GM04503 (cell line): ENCODE measurements at places on chromosomes 6 and 20.

- DNase-seq, result no peak
These were observed 8.5 kb downstream of the TRIM15 start for GRCh38 chr6:30171677-30172471.

- no peak for DNase-seq
These were observed 83.1 kb downstream of the FKBP5 start for GRCh38 chr6:35605600-35605999.

DNA sequence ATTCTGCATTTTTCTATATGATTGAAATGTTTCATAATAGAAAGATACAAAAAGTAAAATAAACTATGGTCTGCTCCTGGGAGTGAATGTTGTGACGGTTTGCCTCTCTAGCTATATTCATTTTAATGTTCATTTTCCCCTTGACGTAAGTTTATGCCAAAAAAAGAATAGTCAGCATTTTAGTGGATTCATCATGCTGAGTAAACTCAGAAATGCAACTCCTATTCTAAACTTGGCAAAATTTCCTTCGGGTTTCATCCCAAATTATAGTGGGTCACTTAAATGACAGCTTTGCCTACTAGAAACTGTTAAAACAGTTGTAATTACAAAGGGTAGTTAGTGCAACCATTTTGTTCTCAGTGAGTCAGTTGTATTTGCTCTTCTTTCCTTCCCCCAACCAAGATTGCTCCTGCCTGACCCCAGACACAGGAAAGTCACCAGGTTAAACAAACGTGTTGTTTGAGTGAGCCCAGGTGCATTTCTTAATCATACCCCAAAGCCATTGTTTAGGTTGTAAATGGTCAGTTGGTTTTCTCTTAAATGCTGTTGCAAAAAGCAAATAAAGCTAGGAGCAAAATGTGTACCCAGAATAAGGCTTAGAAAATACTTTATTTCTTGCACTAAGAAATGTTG is 482.3 kb upstream of the SOX4 start:
- DNase-seq, result no peak

DNA sequence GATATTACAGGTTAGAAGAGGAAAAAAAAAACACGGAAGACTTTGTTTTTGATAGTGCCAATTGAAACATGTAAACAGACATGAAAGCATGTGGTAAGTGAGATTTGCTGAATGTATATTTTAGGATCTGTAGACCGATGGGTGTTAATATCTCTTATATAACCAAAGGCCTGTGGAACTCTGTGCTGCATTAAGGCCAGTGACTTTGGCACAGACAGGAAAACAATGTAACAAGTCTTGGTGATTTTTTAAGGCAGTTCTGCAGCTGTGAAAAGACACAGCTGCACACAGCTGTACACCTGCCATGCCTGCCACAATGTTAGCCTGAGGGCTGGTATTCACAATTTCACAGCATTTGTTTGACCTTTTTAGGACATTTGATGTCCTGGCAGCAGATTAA is 6.1 kb downstream of the SOBP start:
- no peak for DNase-seq

- no peak for DNase-seq
These were observed 57.4 kb downstream of the SYTL3 start for GRCh38 chr6:158707120-158707820.

GRCh38 chr6:130557481-130558112 is 191.8 kb downstream of the TMEM200A start:
- DNase-seq, result no peak

DNA sequence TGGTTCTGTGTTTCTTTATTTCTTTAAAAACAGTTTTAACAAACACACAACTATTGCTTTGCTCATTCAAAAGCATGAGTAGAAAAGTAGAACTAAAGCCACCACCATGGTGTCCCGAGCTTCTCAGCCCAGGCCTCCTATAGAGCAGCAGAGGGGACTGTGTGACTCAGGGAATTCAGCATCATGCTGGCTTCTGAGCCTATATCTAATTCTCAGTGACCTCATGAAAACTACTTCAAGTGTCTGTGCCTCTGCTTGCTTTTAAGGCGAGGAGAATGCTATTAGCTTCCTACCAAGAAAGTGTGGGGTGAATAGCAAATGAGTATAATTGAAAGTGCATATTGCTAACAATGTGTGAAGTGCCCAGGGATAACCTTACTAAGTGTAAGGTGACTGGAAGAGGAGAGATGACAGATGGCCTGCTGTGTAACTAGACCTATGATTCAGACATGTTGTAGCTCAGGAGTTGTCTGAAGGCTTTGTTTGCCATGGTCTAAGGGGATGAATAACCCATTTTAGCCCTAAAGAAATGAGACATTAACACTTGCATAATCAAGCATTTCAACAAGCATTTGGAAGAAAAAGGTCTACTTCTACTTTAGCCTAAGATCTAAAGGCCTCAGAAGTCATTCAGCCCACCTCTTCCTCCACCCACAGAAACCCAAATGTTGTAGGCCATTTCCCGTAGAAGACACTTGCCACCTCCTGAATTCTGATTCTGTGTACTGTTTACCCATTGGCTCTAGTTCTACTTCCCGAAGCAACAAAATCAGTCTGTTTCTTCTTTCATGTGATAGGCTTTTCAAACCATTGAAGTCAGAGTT is 121.5 kb upstream of the ARG1 start:
- no peak for DNase-seq

DNA sequence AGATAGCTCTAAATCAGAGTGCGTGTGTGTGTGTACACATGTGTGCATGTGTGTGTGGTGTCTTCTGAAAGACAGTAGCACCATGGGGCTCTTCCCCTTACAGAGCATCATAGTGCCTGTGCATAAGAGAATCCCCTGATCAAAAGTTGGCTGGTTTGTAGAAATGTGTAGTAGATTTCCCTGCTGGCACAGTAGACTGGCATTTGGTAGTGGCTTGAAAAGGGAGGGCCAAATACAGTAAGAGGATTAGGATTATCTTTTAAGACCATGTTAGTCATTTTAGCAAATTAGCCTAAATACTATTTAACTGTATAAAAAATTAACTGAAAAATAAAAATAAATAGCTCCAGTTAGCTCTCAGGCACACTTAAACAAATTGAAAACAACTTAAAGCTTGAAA is 112.6 kb downstream of the B3GAT2 start:
- no peak for DNase-seq

- peak; percentile 59 for DNase-seq
These were observed 128.8 kb upstream of the PDE7B start for GRCh38 chr6:135722679-135723078.
